ENCODE measurements at places on chromosomes 11 and 22. TPM values are rescaled to one million over a fixed set of nuclear protein-coding genes. Genes with fewer than 3 reads are reported as not detected.
A peak's percentile ranks its signal among the peaks of the same experiment; 100 is the strongest.

- H3K27ac ChIP-seq: no peak overlapping the region
- H3K27me3 ChIP-seq: no peaks in the 10 kb centered on the region
- no peaks in the 10 kb centered on the region for H3K36me3 ChIP-seq
Measured at GRCh38 chr11:118896921-118897591, 13.4 kb downstream of the CXCR5 start.

PIH1D2 gene
- 3.5 TPM for total RNA-seq

ZNF280A gene
- 3.7 TPM for total RNA-seq

TRIM44 gene
- 28.5 TPM for total RNA-seq

GRCh38 chr11:98545544-98546175 lies 475.1 kb upstream of the CNTN5 start:
- H3K4me1 ChIP-seq: no peaks in the 10 kb centered on the region
- no peak overlapping the region for H3K27ac ChIP-seq
- H3K36me3 ChIP-seq: no peaks in the 10 kb centered on the region
- no peak overlapping the region for H3K4me3 ChIP-seq
- no peaks in the 10 kb centered on the region for H3K27me3 ChIP-seq

GRCh38 chr11:35127619-35128018 lies 11.4 kb upstream of the CD44 start:
- H3K27ac ChIP-seq: no peak overlapping the region
- H3K27me3 ChIP-seq: peaks cover 2% of the 10 kb centered on the region
- no peaks in the 10 kb centered on the region for H3K36me3 ChIP-seq
- peaks cover 4% of the 10 kb centered on the region for H3K4me1 ChIP-seq
- DNase-seq: no peak
- H3K4me3 ChIP-seq: no peak overlapping the region

DNA sequence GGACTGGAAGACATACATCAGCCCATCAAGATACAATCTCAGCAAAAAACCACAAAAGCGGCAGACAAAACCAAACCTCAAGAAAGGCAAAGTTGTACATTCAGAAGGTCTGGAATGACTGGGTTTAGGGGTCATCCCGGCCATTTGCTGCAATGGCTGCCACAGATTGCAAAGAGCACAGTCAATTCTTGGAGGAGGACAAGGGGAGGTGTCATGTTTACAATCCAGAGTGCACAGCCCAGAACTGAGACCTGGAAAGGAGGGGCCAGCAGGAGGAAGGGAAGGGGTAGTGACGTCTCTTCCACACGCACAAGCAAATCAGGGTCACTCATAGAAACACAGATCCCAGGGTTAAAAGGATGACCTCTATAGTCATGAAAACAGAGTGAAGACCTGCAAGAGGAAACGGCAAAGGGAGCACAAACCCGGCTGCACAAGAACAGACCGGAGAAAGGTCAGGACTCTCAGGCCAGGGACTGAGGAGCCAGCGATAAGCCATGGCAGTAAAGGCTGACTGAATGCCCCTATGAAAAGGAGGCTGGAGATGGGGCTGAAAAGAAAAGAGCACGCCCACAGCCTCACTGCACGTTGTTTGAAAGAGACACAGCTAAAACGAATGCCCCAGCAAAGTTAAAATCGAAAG lies 18.2 kb upstream of the MUC5AC start:
- H3K27ac ChIP-seq: no peak overlapping the region
- no peak overlapping the region for H3K4me3 ChIP-seq
- no peaks in the 10 kb centered on the region for H3K27me3 ChIP-seq

GRCh38 chr22:29458551-29458950 lies 20.2 kb downstream of the RFPL1 start:
- H3K27me3 ChIP-seq: no peaks in the 10 kb centered on the region
- H3K4me1 ChIP-seq: peaks cover 22% of the 10 kb centered on the region
- no peak for DNase-seq
- H3K36me3 ChIP-seq: no peaks in the 10 kb centered on the region

DNA sequence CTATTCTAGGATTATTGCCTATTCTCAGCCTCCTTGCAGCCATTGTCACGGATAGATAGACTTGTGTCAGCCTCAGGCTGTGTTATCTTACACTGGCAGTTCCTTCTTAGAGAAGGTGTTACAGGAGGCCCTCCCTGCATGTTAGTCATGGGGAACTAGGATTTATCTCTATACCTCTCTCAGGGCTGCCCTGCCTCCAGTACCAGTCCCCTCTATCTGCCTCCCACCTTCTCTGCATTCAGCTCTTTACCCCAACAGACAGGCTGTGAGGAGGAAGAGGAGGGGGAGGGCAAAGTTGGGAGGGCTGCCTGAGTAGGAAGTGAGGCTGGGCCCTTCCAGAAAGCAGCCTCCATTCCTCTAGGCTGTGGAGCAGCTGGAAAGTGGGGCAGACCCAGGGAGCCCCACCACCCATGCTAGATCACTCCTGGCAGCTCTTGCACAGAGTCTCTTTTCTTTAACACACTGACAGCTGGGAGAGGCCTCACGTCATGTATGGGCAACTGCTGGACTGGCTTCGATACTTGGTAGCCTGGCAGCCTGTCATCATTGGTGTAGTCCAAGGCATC lies 2.9 kb upstream of the IL18BP start:
- H3K4me3 ChIP-seq: no peak overlapping the region
- no peaks in the 10 kb centered on the region for H3K27me3 ChIP-seq
- DNase-seq: no peak
- H3K27ac ChIP-seq: no peak overlapping the region
- no peaks in the 10 kb centered on the region for H3K4me1 ChIP-seq

DNA sequence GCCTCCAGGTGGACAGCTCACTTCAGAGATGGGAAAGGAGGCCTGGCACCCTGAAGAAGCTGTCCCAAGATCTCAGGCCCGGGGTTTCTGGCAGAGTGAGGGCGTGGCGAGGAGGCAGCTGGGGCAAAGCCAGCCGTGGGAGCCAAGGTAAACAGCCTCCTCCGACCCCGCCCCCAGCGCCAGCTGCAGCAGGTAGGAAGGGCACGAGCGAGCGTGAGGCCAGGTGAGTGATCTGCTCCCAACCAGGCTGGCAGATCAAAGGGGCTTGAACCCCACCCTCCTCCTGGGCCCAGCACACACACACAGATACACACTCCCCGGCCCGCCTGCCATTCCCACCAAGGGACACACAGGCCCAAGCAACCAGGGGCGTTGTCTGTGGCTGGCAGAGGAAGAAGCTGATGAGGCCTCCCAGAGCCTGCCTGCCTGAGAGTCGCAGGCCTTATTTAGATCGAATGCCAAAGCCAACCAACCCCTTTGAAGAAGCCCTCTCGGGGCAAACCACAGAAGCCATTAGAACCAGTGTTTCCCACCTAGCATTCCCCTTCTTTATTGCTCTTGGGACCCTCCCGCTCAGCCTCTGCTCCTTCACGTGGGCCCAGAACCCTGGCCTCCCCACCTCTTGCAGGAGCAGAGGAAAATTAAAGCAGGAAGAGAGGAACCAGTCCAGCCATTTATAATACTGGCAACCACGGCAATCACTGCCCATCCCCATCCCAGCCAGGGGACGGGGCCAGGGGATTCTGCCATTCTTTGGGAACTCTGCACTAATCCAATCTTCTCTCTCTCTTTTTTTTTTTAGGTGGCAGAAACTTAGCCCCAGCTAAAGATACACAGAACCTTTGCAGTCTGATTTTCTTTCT lies 5.0 kb downstream of the PDGFB start:
- peaks cover 75% of the 10 kb centered on the region for H3K27me3 ChIP-seq
- DNase-seq: no peak
- no peak overlapping the region for H3K27ac ChIP-seq
- H3K4me3 ChIP-seq: no peak overlapping the region
- H3K4me1 ChIP-seq: peaks cover 39% of the 10 kb centered on the region
- H3K36me3 ChIP-seq: no peaks in the 10 kb centered on the region

GRCh38 chr11:396948-397548 lies 3.0 kb downstream of the PKP3 start:
- peaks cover 10% of the 10 kb centered on the region for H3K4me1 ChIP-seq
- no peak overlapping the region for H3K4me3 ChIP-seq
- H3K27ac ChIP-seq: no peak overlapping the region
- no peaks in the 10 kb centered on the region for H3K27me3 ChIP-seq
- H3K36me3 ChIP-seq: no peaks in the 10 kb centered on the region

DNA sequence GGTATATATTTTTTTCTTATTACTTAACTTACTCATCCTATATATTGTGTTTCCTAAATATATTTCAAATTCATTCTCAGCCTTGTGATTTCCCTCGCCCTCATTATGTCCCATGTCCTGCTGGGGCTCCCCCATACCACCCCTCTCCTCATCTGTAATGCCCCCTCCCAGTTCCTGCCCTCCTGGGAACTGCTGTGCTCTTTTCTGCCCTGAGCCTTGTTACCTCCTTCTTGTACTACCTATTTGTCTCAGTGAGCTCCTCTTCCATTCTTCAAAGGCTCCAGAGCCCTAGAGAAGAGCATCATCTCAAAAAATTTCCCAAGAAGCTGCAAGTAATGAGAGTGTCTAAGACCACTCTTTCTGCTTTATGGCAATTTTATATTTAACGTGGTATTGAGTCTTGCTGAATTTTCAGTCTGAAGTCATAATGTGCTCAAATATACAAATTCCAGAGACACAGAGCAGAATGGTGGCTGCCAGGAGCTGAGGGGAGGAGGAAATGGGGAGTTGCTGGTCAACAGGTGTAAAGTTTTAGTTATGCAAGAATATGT lies 66.5 kb upstream of the TOP3B start:
- no peaks in the 10 kb centered on the region for H3K36me3 ChIP-seq
- no peak overlapping the region for H3K4me3 ChIP-seq
- H3K4me1 ChIP-seq: no peaks in the 10 kb centered on the region

DNA sequence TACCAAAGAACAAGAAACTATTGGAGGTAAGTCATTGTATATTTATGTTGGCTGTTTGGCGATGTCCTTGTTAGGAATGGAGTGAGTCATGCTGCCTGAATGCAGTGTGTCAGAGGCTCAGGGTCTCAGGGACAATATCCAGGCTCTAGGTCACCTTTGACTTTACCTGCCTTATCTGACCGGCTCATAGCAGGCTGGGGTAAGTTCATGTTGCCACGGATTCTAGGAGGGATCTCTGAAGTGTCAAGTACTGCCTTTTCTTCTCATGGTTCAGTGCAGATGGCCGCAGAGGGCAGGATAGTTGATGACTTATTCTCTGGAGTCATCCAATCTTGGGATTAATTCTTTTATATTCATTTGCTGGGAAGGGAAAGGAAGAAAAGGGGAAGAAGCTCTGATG lies 53.2 kb downstream of the SPON1 start:
- no peaks in the 10 kb centered on the region for H3K36me3 ChIP-seq
- H3K27me3 ChIP-seq: no peaks in the 10 kb centered on the region
- H3K4me1 ChIP-seq: peaks cover 16% of the 10 kb centered on the region
- no peak for DNase-seq

GRCh38 chr11:30788849-30789248 lies 202.7 kb upstream of the MPPED2 start:
- no peaks in the 10 kb centered on the region for H3K27me3 ChIP-seq
- no peak overlapping the region for H3K27ac ChIP-seq
- H3K4me1 ChIP-seq: no peaks in the 10 kb centered on the region
- H3K36me3 ChIP-seq: no peaks in the 10 kb centered on the region

GRCh38 chr11:118885831-118886565 lies 2.3 kb downstream of the CXCR5 start:
- peaks cover 12% of the 10 kb centered on the region for H3K4me1 ChIP-seq
- H3K27ac ChIP-seq: no peak overlapping the region
- H3K4me3 ChIP-seq: no peak overlapping the region
- H3K36me3 ChIP-seq: no peaks in the 10 kb centered on the region

DNA sequence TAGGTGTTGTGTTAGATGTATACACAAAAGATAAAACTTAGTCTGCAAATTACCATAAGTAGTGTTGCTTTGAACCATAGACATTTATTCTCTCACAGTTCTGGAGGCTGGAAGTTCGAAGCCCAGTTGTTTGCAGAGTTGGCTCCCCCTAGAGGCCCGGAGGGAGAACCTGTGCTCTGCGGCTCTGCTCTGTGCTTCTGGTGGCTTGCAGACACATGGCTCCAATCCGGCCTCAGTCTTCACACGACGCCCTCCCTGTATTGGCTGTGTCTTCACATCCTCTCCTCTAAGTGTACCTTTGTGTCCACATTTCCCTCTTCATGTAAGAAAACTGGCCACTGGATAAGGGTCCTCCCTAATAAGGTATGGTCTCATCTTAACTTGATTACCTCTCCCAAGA lies 128.4 kb downstream of the OPCML start:
- H3K27ac ChIP-seq: no peak overlapping the region
- no peak for DNase-seq
- no peaks in the 10 kb centered on the region for H3K36me3 ChIP-seq
- H3K4me1 ChIP-seq: no peaks in the 10 kb centered on the region
- no peak overlapping the region for H3K4me3 ChIP-seq

DNA sequence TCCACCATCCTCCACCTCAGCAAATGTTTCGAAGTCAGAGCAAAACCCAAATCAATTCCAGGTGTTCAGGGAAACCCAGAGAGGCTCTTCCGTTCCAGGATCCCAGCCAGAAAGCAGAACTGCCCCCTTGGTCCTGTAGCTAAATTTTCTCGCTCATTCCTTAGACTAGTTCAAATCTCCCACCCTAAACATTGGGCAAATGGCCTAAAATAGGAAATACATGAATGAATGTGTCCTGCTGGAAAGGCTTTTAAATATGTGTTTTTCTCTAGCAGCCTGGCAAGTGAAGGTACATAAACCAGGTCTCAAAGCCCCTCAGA lies 89.6 kb downstream of the ETS1 start:
- no peak for DNase-seq
- H3K4me3 ChIP-seq: no peak overlapping the region
- no peaks in the 10 kb centered on the region for H3K27me3 ChIP-seq
- H3K36me3 ChIP-seq: no peaks in the 10 kb centered on the region

DNA sequence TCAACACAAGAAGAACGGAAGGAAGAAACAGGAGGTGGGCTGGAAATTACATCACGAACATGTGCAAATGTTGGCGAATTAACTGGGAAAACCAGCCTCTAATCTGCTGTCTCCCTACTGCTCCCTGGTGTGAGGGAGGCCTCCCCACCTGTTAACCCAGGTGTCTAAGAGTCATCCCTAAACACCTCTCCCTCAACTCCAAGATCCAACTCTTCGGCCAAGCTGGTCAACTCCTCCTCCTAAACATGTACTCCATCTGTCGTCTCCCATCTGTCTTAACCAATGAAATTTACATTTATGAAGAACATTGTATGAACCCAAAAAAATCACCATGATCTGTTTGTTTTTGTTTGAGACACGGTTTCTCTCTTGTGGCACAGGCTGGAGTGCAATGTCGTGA lies 154.2 kb downstream of the LARGE1 start:
- no peak for DNase-seq
- H3K27ac ChIP-seq: no peak overlapping the region
- H3K27me3 ChIP-seq: no peaks in the 10 kb centered on the region
- H3K4me1 ChIP-seq: peaks cover 3% of the 10 kb centered on the region
- H3K36me3 ChIP-seq: no peaks in the 10 kb centered on the region
- no peak overlapping the region for H3K4me3 ChIP-seq

GRCh38 chr11:95788921-95789505 lies 569 bp downstream of the FAM76B start:
- H3K36me3 ChIP-seq: peaks cover 19% of the 10 kb centered on the region
- H3K4me3 ChIP-seq: peak overlapping the region; percentile 100
- peak; percentile 80 for DNase-seq
- peak overlapping the region; percentile 99 for H3K27ac ChIP-seq

KCNQ1 gene
- 0.99 TPM for total RNA-seq

GRCh38 chr11:2468363-2469235 lies 23.8 kb downstream of the KCNQ1 start:
- H3K4me1 ChIP-seq: no peaks in the 10 kb centered on the region
- DNase-seq: no peak
- H3K4me3 ChIP-seq: no peak overlapping the region
- peaks cover 66% of the 10 kb centered on the region for H3K27me3 ChIP-seq
- H3K27ac ChIP-seq: no peak overlapping the region
- H3K36me3 ChIP-seq: no peaks in the 10 kb centered on the region

- H3K4me3 ChIP-seq: no peak overlapping the region
- no peaks in the 10 kb centered on the region for H3K27me3 ChIP-seq
- DNase-seq: no peak
- no peak overlapping the region for H3K27ac ChIP-seq
Measured at GRCh38 chr11:115067900-115068530, 389.7 kb downstream of the NXPE2 start.

Measured in neural progenitor cell (in vitro differentiated cells).